ENCODE measurements at places on chromosomes 4 and X.

GRCh38 chrX:134636851-134637250 is 21.4 kb downstream of the PLAC1 start:
- DNase-seq = no peak

- peak; percentile 13 for DNase-seq
These were observed 16.8 kb upstream of the NAT8L start for GRCh38 chr4:2042204-2042946.

DNA sequence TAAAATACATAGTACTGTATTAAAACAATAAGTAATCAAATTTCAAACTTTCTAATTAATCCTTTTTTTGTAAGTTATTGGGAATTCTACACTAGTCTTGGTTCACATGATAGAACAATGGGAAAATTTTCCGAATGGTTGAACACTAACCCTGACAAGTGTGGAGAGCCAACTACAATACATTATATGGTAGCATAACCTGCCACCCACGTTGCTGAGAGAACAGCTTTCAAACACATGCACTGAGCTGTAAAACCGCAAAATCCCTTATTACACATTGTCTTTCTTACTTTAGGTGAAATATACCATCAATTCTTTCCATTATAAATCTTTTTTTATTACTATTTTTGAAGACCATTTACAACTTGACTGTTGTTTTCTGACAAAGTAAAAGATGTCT is 54.7 kb downstream of the ANAPC10 start:
- no peak for DNase-seq

GRCh38 chr4:147829401-147830101 is 97.7 kb downstream of the ARHGAP10 start:
- no peak for DNase-seq

GRCh38 chr4:150609131-150609530 is 27.2 kb downstream of the MAB21L2 start:
- DNase-seq = no peak
